ENCODE measurements at places on chromosomes 3 and 15.

DNA sequence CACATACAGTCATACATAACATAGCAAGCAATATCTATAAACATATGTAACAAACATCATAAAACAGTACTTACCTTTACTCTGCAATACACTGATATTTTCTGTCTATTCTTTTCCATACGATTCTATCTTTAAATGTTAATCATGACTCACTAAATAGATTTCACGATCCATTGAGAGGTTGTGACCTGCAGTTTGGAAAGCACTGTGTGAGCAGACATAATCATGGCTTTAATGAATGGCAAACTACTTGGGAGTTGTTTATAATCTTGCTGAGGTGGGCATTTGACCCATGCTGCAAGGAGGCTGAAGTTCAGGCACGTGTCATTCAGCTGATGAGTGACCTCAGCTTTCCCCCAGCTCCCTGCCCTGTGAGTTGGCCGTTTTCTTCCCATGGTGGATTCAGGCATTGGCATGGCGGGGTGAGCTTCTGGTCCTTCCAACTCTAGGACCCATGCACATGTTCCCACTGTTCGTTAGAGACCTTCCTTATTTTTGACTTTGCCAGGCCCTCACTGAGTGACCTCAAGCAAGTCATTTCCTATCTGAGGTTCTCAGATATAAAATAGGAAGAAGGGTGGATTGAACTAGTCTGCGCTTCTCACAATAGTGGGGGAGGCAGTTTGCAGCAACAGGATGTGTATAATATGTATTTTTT lies 41.7 kb downstream of the PAQR5 start:
- no peak for DNase-seq

- no peak for DNase-seq
These were observed 2.0 kb upstream of the OR5H6 start for GRCh38 chr3:98262046-98262445.

GRCh38 chr15:68787609-68788263 lies 33.0 kb downstream of the ANP32A start:
- DNase-seq: no peak

DNA sequence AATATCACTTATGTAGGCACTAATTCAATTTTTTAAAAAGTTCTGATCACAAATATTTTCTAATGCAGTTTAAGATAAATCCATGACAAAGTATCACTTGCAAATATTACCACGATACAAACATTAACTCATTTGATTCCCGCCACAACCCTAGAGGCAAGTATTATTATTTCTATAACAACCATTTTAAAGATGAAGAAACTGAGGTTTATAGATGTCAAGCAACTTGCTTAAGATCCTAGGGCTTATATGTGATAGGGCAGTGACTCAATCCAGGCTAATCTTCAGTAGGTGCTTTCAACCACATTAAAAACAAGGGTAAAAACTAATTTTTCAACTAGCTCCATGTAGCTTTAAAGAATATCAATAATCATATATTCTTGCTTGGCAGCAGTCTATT lies 1.7 kb downstream of the DYNC1LI1 start:
- no peak for DNase-seq

- no peak for DNase-seq
These were observed 257.5 kb downstream of the LRTM1 start for GRCh38 chr3:54670201-54671000.

- no peak for DNase-seq
These were observed 194.3 kb downstream of the SV2B start for GRCh38 chr15:91294344-91294743.

- peak; percentile 23 for DNase-seq
These were observed 203.6 kb upstream of the WNT5A start for GRCh38 chr3:55690726-55691125.

- no peak for DNase-seq
These were observed 24.5 kb upstream of the PLA2G4D start for GRCh38 chr15:42118650-42119445.

- no peak for DNase-seq
These were observed 114.3 kb downstream of the STAC start for GRCh38 chr3:36494461-36495109.

DNA sequence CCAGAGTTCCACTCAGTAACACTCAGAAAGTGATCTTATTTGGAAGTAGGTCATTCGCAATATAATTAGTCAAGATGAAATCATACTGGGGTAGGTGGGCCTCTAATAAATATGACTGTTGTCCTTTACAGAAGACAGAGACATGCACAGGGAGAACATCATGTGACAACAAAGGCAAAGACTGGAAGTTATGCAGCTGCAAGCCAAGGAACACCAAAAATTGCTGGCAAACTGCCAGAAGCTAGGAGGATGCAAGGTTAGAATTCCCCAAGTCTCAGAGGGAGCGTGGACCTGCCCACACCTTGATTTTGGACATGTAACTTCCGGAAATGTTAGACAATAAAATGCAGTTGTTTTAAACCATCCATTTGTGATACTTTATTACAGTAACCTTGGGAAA lies 471.5 kb upstream of the AGTR1 start:
- DNase-seq: no peak

GRCh38 chr15:81418891-81419290 lies 44.9 kb upstream of the TMC3 start:
- no peak for DNase-seq

- no peak for DNase-seq
These were observed 1.6 kb downstream of the THBS1 start for GRCh38 chr15:39582286-39582976.

All from Ammon's horn (tissue), 1 donor.